ENCODE measurements at places on chromosomes 11 and 22.
A peak's percentile ranks its signal among the peaks of the same experiment; 100 is the strongest.

DNA sequence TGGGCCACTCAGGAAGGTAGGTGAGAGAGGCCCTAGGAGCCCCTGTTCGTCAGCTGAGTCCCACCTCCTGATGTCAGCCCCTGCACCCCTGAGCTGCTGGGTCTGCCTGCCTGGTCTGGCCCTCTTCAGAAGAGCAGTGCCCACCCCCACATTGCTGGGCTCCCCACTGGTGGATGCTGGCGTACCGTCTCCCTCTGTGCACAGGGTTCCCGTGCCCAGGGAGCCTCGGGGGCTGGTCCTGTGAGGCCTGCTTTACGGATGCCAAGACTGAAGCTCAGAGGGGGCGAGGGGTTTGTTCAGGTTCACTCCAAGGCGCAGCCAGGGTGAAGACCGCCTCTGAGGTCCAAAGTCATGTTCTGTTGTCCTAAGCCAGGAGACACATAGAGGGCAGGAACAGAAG lies 44.7 kb upstream of the GCAT start:
- no peak for DNase-seq

DNA sequence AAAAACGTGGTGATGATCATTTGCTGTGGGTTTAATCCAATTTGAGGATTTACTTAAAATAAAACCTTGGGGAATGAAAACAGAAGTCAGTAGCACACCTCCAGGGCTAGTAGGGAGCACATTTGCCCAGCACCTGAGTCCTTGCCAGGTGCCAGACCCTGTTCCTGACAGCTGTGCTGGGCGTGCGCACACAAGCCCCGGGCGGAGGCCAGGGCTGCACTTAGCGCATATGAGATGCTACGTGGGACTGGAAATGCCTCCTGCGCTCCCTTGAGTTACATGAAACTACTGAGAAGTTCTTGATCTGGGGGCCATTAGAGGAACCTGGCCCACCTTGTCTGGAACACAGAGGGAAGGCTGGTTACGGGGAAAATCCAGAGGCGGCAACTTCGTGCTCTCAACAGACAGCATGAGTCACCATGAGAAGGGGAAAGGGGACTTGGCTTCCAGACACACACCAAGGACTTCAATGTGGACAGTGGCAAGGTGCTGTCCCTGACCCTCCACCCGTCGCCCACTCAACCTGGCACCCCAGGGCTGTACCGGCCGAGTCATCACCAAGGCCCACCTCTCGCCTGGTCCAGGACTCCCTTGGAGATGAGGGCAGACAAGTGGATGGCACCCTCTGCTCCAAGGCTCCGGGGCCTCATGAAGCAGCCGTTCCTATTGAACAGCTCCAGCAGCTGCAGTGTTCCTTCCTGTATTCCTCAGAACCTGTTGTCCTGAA lies 1468.6 kb downstream of the BRD1 start:
- DNase-seq, result no peak

DNA sequence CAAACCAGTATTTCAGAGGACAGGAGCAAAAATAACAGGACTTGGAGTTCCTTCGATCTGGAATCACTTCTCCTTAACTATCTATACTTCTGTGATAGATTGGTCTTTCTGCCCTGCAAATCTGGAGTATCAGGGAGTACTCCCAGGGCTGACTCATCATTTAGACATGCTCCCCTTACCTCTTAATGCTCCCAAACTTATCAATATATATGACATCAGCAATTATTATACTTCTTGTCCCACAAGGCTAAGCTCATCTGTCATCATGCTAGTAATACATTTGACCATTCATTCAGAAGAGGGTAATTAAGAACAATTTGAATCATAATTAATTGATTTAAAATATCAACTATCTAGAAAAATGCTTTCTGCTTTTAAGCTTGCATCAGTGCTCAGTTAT lies 163.8 kb downstream of the SWAP70 start:
- DNase-seq, result no peak

DNA sequence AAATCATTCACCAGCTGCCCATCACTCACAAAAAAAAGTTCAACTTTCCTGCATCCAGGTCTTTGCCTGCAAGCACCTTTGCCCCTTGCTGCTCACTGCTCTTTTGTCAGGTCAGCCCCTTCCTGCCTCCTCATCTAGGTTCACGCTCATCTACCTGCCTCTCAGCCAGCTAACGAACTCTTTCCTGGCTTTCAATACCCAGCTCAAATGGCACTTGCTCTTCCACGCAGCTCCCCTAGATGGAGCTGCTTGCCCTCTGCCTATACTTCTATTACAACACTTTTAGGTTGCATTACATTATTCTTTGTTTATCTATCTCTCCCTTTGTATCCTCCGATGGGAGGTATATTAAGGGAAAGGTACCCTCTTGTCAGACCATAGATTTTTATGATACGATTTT lies 78.9 kb upstream of the TBCEL start:
- DNase-seq, result no peak

- DNase-seq, result no peak
Measured at GRCh38 chr22:29388759-29389090, 355 bp upstream of the AP1B1 start.

- DNase-seq, result peak; percentile 75
Measured at GRCh38 chr22:27718186-27719035, 83.1 kb downstream of the MN1 start.

DNA sequence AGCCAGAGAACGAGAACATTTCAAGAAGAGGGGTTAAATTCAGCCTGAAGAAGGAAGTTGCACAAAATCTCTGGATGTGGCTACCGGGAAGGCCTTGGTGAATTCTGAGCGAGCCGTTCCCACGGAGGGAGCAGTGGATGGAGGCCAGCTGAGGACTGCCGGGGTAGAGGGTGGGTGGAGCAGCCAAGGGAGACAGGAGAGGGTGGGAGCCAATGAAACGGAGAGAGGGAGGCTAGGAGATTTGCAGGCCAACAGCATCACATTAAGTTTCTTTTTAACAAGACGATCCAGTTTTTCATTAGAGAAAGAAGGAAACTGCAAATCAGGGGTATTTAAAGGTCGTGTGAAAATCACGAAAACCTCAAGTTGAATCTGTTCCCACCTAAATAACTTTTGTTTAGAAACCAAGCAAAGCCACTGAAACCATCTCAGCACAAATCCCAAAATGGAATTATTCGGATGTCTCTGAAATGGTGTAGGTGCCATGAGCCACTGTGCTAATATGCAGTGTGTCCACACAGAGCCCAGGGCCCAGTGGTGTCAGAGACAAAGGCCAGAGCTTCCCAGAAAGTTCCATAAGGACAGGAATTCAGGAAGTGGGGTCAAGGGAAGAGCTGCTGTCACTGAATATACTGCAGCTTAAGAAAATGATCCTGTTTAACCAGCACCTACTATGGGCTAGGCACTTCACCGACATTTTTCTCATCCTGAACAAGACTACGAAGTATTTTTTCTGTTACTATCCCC lies 59.7 kb upstream of the SLC35C1 start:
- no peak for DNase-seq

GRCh38 chr11:9046481-9046880 lies 42.7 kb upstream of the NRIP3 start:
- no peak for DNase-seq

DNA sequence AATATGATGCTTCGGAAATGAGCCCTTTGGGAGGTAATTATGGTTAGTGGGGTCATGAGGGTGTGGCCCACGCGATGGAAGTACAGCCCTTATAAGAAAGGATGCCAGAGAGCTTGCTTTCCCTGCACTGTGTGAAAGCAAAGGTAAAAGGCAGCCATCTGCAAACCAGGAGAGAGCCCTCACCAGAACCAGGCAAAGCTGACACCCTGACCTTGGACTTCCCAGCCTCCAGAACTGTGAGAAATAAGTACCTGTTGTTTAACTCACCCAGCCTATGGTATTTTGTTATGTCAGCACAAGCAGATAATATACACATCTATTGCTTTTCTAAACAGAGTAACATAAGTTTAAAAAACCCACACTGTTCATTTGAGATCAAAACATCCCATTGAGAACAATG lies 50.7 kb downstream of the SYN3 start:
- no peak for DNase-seq

- no peak for DNase-seq
Measured at GRCh38 chr11:128135451-128135850, 451.9 kb downstream of the ETS1 start.

GRCh38 chr11:105899772-105900171 lies 122.3 kb downstream of the MSANTD4 start:
- DNase-seq, result no peak

GRCh38 chr11:10916665-10917064 lies 58.8 kb upstream of the ZBED5 start:
- DNase-seq, result no peak

GRCh38 chr22:44245438-44245837 lies 64.7 kb downstream of the PARVG start:
- DNase-seq, result no peak

DNA sequence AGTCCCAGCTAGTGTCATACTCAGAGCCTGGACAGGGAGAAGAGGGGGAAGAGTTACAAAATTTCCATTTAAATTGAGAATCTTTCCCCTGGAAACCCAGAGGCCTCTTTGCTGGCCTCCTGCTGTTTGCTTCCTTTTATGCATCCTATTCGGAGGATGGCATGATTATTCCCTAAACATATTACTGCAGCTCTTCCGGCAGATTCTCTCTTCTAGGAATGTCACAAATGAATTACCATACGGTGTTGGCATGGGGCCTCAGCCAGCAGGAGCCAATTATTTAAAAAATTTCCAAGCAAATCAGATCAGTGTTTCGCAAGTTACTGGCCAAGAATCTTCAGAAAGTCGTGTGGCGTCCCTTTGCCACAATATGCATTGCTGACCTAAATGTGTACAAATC lies 326.7 kb upstream of the NCAM1 start:
- DNase-seq, result no peak

DNA sequence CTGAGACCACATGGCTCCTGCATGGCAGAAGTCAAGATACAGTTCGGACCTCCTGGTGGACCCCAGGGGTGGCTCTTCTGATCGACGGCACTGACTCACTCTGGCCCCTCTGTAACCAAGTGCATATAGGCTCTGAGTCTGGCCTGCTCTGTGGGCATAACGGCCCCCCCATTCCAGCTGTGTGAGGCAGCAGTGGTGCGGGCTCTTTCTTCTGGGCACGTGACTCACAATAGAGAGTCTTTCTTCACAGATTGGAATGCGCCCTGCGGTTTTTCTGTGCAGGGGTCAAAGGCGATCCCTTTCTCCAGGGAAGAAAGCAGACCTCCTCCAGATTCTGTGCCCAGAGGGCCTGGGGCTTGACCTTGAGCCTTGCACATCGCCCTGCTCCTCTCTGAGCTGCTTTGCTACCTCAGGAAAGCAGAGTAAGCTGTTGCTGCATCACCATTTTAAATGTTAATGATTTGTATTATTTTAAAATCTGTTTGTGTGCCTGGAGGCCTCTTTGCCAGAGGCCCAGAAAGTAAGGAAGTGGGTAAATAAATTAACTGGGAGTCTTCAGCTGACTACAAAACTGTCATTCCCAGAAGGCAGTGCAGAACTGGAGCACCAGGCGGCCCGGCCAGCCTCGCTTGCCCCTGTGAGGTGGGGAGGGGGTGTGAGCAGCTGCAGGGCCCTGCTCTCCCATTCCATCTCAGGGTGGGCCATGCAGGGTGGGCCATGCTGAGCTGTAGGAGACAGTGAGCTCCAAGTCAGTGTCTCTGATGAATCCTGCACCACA lies 199.0 kb downstream of the GRIK4 start:
- no peak for DNase-seq

GRCh38 chr11:65420979-65421793 lies 1.4 kb upstream of the NEAT1 start:
- DNase-seq, result peak; percentile 74

DNA sequence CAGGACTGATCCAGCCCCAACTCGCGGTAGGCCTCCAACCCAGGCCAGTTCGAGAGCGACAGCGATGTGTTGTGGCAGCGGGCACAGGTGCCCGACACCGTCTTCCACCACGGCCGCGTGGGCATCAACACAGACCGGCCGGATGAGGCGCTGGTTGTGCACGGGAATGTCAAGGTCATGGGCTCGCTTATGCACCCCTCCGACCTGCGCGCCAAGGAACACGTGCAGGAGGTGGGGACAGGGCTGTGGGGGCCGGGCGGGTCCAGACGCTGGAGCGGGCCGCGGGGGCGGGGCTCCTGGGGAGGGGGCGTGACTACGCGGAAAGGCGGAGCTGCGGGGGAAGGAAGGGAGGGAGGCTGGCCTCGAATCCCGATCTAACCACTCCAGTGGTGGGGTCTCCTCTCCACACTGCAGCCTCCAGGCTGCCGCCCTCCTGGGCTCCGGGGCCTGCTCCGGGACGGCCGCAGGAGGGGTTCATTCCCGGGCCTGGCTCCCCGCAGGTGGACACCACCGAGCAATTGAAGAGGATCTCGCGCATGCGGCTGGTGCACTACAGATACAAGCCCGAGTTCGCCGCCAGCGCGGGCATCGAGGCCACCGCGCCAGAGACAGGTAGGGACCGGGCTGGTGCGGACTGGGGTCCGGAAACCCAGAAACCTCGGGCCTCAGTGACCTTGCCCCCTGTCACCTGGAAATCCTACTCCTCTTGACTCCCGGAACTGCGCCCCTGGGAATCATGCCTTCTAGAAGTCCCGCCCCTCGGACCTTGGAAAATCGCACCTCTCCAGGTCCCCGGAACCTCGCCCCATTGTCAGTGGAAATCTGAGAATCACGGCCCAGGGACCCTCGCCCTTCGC lies 14.9 kb downstream of the TMEM258 start:
- DNase-seq, result peak; percentile 47

GRCh38 chr11:69049490-69049867 lies 747 bp downstream of the TPCN2 start:
- DNase-seq, result peak; percentile 46

DNA sequence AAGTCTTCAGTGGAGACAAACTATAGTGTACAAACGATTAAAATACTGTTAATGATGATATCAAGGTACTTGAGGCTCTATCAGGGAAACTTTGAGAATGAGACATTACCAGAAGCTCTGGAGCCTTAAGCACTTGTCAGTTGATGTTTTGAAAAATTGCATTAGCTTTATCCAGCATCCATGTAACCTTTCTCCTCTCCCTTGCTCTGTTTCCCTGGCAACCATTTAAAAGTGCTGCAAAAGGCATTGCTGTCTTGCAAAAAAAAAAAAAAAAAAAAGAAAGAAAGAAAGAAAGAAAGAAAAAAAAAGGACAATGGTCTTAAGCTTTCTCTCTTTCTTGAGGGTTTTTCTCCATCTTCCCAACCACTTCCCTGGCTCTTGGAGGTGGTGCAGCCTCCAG lies 787.0 kb downstream of the OPCML start:
- no peak for DNase-seq

DNA sequence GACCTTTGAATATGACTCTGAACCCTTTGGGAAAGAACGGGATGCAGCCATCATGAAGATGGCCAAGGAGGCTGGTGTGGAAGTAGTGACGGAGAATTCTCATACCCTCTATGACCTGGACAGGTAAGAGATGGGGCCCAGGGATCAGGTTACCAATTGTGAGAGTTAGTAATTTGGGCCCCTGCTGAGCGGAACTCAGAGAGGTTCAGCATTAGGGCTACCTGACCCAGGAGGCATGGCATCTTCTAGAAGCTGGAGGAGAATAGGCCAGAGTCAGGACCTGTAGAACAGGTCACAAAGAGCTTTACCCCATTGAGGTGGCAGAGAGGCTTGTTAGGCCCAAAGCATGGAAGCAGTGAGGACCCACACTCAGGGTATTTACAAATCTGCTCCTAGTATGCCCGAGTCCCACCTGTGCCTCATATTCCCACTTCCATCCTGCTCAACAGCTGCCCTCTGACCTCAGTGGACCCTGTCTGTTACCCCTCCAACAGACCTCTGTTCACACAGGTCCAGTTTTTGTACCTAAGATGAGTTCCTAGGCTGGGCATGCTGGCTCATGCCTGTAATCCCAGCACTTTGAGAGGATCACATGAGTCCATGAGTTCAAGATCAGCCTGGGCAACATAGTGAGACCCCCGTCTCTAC lies 11.6 kb downstream of the CRY2 start:
- no peak for DNase-seq

Data from CD4-positive, alpha-beta T cell (primary cell).